Fibroblast of skin of abdomen (primary cell): ENCODE measurements at places on chromosomes 3 and 15.

GRCh38 chr3:38374221-38374620 is 27.6 kb downstream of the XYLB start:
- DNase-seq = no peak

GRCh38 chr3:66106788-66107187 is 68.1 kb upstream of the MAGI1 start:
- no peak for DNase-seq

- DNase-seq = no peak
Measured at GRCh38 chr3:149658744-149659497, 1.1 kb upstream of the WWTR1 start.

DNA sequence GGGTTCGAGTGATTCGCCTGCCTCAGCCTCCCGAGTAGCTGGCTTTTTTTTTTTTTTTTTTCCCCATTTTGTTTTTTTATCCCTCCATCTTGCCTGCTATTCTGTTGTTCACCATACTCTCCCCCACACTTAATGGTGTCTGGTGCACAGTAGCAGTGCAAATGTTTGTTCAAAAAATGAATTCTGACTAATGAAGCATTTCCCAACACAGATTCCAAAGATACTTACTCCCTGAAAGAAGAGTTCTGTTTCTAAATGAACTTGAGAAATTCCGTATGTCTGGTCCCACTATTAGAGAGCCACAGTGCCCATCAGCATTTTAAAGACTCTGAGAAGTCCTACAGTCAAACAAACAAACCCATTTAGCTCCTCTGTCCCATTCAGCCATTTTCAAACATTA is 9.5 kb downstream of the EDEM1 start:
- DNase-seq = peak; percentile 79

DNA sequence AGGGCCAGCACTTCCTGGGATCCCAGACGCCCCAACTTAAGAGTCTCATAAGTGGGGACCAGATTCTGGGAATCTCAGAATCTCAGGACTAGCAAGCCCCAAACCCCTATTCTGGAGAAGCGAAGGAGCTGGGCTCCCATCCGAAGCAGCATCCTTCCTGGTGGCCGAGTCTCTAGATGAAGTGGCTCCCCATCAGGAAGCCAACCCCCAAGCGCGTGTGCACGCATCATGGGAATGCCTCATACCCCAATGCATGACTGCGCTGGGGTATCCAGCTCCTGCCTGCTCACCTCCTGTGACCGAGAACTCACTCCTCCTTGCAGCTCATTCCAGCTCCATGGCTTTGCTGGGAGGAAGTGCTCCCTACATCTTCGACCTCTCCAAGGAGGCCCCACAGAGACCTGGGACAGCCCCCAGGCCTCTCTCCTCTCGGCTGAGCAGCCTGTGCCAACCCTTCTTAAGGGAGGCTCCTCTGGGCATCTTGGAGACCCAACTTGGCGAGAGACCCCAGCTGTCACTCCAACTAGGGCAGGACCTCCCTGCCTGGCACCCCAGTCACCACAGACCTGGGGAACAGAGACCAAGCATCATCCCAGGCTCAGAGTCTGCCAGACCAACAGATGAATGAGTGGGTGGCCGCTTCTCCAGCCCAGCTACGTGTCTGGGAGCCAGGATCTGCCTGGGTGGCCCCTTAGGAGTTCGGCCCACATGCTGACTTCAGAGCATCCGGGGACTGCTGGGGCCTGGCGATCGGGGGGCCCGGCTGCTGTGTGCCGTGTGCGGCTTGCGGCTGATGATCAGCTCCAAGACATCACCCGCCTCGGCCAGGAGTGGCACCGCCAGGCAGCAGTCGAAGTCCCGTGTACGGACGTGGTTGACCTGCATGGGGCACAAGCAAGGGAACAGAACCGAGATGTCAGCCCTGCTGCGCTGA is 46.9 kb downstream of the GRIP2 start:
- DNase-seq = no peak

- peak; percentile 71 for DNase-seq
Measured at GRCh38 chr15:38690719-38691332, 126.2 kb upstream of the RASGRP1 start.

GRCh38 chr3:197942956-197943556 is 6.9 kb upstream of the RPL35A start:
- peak; percentile 29 for DNase-seq
